ENCODE measurements at places on chromosomes 7 and 10.
A peak's percentile ranks its signal among the peaks of the same experiment; 100 is the strongest.

DNA sequence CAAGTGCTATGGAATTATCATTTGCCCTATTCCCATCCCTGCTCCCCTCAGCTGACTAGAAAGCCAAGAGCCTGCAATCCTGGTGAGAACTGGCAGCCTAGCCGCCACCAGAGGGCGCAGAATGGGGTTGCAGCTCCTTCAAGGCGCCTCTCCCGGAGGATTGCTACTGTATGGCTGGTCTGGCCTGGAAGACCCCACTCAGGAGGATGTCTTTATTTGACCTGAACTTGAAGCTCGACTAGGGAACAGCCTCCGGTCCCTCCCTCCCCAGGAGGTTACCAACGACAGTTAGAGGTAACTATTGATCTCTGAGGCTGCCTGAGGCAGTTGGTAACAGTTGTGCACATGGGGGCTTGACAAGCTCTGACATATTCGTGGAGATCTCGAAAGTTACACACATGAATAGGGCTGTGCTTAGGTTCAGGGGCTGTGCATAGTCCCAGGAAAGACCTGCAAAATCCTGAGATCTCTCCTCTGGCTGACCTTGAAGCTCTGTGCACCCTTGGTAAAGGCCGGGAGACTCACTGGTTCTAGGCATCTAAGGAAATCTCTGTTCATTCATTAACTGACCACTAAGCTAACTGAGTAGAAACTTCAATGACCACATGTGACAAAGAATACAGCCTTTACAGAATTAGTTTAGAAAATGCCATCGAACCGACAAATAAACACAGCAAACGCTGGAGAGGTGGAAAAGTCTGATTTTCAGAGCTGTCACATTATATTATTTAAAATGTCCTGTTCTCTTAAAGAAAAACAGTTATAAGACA is 65.7 kb downstream of the TSPAN12 start:
- DNase-seq = peak; percentile 16

- DNase-seq = no peak
Measured at GRCh38 chr10:78458983-78459638, 425.4 kb downstream of the RPS24 start.

- no peak for DNase-seq
Measured at GRCh38 chr10:89959433-89960110, 258.2 kb downstream of the KIF20B start.

- no peak for DNase-seq
Measured at GRCh38 chr10:16440396-16441133, 3.8 kb downstream of the PTER start.

- no peak for DNase-seq
Measured at GRCh38 chr7:47846138-47846836, 102.0 kb downstream of the PKD1L1 start.

DNA sequence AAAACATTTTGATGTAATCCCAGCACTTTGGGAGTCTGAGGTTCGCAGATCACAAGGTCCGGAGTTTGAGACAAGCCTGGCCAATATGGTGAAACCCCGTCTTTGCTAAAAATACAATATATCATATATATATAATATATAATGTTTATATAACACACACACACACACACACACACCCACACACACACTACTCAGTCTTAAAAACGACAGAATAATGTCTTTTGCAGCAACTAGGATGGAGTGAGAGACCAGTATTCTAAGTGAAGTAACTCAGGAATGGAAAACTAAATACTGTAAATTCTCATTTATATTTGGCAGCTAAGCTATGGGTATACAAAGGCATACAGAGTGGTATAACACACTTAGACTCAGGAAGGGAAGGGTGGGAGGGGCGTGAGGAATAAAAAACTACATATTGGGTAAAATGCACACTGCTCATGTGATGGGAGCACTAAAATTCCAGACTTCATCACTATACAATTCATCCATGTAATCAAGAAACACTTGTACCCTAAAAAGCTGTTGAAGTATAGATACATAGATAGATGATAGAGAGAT is 231.2 kb upstream of the SEMA3A start:
- no peak for DNase-seq

GRCh38 chr10:30557884-30558283 is 71.7 kb downstream of the LYZL2 start:
- DNase-seq = no peak

DNA sequence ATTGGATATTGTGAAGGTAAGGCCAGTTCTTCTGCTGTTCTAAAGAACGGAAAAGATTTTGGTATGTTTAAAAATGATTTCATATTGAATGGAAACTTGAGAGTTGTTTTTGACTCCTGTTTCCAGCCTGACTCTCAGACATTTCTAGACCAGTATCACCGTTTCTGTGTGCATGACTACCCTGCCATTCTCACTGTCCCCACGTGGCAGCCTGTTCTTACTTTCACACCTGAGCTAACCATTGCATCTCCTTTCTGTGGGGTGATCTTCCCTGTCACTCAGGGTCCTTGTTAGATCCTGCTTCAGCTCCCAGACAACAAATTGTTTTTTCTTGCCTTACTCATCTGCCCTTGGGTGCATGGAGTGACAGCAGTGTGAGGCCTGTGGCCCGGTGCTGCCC is 38.9 kb downstream of the GLRX3 start:
- DNase-seq = no peak

GRCh38 chr10:123746520-123746919 is 80.4 kb downstream of the GPR26 start:
- DNase-seq = no peak

DNA sequence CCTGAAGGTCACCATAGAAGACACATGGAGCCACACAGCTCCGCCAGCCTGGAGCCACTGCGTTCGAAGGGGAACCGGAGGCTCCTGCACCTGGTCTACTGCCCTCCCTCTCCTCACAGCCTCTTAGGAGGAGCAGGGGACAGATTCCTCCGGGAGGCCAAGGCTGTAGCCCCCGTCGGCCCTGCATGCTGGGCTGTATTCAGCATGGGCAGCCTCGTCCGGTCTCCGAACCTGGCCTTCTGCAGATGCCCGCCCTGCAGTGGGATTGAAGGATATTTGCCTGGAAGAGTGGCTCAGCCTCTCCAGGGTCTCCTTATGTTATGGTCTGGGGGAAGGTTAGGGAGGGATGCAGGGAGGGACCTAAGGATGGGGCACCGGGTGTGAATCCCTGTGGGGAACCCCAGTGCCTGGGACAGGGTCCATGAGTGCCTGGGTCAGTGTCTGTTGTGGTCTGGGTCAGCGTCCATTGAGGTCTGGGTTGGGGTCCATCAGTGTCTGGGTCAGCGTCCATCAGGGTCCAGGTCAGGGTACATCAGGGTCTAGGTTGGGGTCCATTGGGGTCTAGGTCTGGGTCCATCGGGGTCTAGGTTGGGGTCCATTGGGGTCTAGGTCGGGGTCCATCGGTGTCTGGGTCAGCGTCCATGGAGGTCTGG is 13.0 kb upstream of the SCART1 start:
- DNase-seq = no peak

DNA sequence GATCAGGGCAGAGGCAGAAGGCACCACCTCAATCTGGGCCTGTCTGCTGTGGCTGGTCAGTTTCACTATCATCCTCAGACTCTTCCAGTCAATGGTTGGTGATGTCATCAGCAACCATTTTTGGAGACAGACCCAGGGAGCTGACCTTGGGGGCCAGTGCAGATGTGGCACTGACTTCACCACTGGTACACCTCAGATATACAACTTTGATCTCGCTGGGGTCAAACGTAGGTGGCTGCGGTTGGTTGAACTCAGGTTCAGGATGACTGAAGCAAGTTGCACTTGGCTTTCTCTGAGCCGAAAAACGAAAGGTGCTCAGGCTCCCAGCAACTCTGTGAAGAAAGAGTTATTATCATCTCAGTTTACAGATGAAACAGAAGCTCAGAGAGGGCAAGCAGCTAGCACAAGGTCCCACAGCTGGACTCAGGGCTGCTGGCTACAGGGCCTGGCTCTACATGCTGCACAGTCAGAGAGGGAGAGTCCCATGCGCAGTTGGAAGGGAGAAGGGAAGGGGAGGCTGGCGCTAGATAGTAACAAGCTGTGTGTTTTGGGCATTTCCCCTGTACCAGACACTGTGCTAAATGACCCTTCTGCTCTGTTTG is 27.2 kb downstream of the ANKRD16 start:
- DNase-seq = no peak

- DNase-seq = peak; percentile 70
Measured at GRCh38 chr10:33143160-33143728, 185.2 kb upstream of the ITGB1 start.

DNA sequence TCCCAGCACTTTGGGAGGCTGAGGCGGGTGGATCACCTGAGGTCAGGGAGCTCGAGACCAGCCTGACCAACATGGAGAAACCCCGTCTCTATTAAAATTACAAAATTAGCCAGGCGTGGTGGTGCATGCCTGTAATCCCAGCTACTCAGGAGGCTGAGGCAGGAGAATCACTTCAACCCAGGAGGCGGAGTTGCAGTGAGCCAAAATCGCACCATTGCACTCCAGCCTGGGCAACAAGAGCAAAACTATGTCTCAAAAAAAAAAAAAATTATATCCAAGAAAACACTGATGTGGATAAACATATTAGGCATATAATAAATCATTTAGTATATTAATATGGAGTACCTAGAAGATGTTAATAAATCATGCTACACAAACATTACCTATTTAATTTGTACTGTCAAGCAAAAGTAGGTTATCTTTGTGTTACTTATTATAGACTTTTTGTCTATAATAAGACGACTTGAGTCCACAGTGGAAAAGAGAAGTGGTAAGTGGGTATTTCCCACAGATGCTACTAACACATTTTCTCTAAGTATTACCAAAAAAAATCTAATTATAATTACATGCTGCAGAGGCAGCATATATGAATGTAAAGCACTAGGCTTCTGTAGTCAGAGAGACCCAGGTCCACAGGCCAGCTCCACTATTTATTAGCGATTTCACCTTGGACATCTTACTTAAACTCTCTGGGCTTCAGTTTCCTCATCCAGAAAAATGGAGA is 34.5 kb downstream of the DNMBP start:
- DNase-seq = no peak

DNA sequence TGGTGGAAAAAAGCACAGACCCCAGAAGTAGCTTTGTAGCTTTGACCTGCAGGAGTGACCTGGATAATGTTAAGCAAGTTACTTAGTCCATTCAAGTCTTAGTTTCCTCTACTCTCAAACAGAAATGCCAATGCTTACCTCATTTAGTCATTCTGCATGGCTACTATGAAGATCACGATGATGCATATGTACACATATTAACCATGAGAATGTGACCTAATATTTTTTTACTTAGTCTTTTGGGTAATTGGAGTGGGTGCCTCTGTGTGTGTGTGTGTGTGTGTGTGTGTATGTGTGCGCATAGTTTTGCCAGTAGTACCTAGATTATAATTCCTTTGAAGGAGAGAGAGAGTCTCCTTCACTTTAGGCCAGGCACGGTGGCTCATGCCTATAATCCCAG is 95.8 kb downstream of the NRP1 start:
- DNase-seq = no peak

DNA sequence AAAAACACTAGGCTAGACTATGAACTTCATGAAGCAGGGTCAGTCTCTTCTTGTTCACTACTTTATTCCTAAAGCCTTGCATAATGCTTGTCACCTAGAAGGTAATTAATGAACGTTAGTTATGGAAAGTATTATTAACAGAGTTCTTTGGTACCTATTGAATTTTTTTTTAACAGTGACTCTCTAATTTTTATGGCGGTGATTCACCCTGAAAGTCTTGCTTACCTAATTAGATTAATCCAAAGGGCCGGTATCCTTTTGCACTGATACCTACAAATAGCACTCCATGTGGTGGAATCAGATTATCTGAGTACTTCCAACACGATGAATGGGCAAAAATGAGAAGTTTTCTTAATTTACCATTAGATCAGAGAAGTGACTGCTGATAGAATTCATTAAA is 31.7 kb downstream of the STAM start:
- no peak for DNase-seq

- no peak for DNase-seq
Measured at GRCh38 chr10:116429288-116429977, 1.8 kb downstream of the PNLIPRP3 start.

DNA sequence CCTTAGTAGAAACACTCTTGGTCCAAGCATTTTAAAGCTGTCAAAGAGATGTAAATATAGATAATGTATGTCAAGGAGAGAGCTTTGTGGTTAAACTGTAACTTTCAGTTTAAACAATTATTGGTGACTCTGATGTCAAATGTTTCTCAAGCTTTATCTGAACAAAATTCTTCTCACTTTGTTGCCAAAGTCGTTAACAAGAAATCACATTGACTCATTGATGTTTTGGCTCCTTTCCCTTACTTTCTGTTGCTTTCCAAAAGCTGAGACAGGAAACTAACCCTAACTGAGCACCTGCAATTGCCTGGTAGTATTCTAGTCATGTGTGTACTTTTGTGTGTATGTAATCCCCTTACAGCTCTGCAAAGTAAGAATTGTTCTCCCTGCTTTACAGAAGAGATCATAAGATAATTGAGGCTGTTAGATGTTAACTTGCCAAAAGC is 108.5 kb downstream of the CFTR start:
- DNase-seq = no peak

DNA sequence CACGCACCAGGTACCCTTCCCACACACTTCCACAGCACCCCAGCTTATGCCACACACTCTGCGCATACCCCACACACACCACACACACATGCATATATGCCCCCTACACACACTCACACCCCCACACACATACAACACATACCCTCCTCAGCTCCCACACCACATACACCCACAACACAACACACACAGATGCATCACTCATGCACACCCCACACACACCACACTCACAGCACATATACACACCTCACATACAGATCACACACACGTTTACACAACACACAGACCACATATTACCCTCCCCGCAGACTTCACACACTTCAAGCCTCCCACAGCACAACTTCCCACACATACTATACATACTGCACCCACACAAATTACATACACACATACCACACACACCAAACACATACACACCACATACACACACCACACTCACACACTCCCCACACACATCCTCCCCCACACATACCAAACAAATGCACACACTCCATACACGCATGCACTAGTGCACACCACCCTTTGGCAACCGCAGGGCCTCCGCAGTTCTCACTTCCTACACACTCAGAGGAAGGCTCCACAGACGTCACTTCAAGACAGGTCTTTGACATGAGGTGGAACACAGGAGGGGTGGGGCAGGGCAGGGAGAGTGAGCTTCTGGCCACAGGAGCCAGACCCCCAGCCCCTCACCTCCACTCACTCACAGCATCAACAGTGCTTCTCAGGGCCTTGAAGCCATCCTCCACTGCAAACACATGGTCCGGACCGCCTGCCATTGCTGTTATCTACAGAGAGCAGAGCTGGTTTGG is 18.5 kb upstream of the ANTXRL start:
- DNase-seq = peak; percentile 43

DNA sequence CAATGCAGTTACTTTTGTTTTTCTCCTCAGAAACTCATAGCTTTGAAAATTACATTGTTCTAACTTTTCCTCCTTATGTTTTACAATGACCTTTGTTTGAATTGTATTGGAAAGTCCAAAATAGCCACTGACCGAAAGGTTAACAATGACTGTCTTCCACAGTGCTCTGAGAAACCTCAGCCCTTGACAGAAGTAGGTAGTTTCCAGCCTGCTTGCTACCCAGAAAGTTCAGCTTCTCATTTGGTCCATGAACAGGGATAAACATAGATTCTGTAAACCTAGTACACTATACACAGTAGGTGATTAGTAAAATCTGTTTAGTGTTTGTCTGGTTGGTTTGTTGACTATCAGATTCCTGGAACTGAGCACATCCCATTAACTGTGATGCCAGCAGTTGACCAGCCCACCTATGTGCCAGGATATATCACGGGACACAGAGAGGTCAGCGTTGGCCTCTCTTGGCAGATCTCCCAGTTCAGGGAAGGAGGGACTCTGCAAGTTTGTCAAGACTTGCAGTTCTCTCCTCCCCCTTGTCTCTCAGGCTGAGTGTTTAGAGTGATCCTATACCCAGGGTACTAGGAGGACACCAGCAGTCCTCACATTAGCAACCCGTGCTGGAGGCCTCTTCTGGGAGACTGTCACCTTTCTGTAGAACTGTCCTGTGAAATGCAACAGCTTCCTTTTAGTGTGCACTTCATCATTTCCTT is 297.6 kb downstream of the ARHGAP12 start:
- no peak for DNase-seq
